ENCODE measurements at places on chromosomes 16 and 17.

- DNase-seq = no peak
Observed at GRCh38 chr17:49455272-49455861, 39.7 kb upstream of the NGFR start.

DNA sequence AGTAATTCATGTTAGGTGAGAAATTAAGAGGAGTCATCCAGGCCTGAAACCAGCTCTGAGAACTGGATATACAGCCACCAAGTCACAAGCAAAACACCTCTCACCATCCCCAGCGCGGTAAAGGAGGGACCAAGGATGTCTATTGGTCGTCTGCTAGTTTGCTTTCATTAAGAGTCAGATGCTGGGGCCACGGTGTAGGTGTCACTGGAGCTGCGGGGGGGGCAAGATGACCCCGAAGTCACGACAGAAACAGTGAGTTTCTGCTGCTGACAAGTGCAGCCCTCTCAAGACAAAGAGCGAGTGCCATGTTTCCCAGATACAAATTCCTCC lies 790 bp downstream of the NCBP3 start:
- DNase-seq = no peak

- no peak for DNase-seq
Observed at GRCh38 chr17:48729335-48730239, 1.0 kb upstream of the HOXB13 start.

DNA sequence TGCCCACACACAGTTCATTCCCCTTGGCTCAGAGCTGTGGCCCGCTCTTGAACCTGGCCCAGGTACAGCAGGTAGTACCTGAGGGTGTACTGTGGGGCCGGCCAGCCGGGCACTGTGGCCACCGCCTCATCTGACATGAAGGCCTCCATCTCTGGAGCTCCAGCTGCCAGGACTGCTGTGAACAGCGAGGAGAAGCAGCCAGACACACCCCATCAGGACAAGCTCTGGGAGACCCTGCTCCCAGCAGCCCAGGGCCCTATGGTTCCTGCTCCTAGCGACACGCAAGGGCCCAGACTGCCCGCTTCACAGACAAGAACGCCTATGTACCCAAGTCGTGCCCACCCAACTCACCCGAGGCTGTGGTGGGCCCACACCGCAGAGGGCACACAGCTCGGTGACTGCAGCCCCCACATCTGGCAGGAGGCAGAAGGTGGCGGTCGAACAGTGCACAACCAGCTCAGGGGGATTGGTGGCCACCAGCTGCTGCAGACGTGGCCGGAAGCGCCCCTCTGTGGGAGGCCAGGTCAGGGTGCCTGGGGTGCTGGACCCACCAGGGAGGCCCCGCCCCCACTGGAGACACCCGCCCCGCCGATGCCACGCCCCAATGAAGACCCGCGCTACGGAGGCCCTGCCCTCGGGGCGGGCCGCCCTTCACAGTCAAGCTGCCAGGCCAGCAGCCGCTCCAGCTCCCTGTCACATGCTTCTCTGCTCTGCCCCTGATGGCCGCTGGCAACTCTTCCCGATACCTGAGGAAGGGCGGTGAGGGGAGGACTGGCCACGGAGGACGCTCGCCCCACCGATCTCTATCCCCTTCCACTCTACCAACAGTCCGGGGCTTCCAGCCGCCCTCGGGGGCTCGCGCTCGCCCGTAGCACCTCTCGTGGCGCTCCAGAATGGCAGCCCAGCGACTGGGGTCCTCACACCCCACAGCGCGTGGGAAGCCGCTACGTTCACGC lies 1.1 kb upstream of the STUB1 start:
- peak; percentile 94 for DNase-seq

- DNase-seq = no peak
Observed at GRCh38 chr17:39822051-39822451, 42.1 kb downstream of the IKZF3 start.

GRCh38 chr17:2057175-2057759 lies 2.4 kb downstream of the HIC1 start:
- no peak for DNase-seq

DNA sequence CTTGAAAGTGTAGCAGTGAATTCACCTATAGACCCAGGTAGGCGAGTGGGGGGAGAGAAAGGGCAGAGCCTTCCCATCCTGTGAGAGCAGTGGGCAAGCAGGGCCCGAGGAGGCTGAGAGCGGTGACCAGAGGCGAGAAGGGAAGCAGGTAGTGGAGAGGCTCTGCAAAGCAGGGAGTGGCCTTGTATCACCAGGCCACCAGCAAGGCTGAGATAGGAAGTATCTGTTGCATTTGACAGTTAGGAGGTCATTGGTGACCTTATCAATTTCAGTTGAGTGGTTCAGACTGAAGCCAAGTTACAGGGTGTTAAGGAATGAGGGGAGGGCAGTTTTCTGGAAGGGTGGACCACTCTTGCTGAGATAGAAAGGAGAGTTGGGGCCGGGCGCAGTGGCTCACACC lies 10.7 kb upstream of the HSD3B7 start:
- DNase-seq = no peak

GRCh38 chr17:82239926-82240505 lies 11.2 kb downstream of the SLC16A3 start:
- peak; percentile 80 for DNase-seq

DNA sequence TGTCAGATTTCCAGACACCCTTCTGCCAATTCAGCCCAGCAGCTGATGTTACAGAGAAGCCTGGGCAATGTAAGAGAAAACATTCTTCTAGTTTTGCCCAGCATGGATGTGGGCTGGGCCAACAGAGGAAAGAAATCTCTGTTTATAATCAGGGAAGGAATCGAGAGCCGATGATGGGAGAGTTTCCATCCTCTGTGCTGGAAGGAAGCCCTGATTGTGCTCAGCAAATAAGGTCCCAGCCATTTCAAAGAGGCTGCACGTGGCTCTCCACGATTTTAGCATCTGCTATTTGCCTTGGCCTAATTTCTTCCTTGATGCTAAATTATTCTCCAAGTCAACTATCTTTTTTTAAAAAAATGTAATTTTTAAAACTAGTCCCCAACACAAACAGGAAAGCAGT lies 70.0 kb downstream of the IRX6 start:
- no peak for DNase-seq

DNA sequence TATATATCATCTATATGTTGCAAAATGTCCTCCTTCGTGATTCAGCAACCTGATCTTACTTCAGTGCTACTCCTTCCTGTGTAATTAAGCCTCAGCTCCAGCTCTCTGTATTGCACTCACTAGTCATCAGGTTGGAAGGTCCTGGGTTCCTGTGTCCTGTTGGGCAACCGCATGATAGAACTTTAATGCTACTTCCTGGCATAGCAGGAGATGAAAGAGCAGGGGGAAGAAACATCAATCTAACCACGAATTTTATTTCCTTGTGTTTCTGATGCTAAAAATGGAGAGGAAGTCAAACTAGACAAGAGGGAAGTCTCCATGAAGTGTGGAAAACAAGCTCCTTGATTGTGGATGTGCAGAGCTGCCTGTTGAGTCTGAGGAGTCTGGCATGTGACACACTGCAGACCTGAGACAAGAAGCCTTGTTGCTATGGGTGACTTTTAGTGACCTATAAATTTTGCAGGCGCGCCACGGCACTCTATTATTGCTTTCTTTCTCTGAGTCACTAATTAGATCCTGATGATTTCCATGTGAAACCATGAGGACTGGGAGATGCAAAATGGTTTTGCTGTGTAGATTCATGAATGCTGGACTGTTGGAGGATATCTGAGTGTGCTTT lies 25.6 kb downstream of the IGSF6 start:
- DNase-seq = no peak
